ENCODE measurements at places on chromosomes 5 and 9.

DNA sequence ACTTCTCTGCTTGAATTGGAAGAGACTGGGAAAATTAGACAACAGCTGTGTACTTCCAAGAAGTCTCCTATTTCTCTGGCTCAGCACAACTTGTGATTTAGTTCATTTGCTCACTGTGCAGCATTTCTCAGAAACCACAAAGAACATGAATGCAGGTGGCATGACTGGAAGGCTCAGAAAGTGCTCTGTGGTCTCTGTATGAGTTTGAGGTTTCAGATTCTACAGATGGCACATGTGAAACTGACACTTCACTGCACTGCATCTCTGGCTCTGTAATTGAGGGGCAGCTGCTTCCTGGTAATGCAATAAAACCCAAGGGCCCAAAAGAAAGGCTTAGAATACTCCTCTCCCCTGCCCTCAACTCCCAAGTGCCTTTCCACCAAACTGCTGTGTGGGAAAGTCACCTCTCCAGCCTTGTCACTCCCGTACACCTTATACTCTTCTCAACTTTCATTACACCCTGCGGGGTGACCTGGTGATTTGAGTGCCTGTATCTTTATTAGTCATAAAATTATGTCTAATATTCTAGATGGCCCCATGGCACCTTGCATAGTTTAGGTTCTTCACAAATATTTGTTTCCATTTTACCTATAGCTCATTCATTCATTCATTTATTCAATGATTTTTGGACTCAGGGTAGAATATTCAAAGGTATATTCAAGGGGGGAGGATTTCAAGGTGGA lies 82.5 kb downstream of the ESM1 start:
- peak; percentile 99 for DNase-seq

DNA sequence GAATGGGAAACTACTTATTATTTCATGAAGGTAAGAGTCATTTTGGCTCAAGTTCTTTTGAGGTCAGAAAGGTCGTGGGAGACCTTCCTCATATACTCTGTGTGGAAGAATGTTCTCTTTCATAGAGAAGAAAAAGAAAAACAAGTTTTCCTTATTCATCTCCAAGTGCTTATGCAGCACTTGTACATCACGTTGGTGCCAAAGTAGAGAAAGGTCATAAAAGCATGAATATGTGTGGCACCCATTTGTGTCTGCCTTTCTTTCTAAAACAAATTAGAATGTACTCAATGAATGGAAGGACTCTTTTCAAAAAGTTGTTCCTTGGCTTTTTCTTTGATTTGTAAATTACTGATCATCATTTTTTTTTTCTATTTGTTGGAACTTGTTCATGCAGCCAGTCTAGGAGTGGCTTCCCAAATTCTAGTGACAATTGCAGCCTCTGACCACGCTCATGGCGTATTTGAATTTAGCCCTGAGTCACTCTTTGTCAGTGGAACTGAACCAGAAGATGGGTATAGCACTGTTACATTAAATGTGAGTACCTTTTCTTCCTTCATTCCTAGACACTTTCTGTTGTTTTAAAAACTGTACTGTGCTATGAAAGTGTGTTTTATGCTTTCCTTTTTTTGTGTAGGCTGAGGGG lies 122.4 kb downstream of the ADGRV1 start:
- no peak for DNase-seq

- DNase-seq, result no peak
Observed at GRCh38 chr5:34015120-34015822, 7.4 kb upstream of the AMACR start.

DNA sequence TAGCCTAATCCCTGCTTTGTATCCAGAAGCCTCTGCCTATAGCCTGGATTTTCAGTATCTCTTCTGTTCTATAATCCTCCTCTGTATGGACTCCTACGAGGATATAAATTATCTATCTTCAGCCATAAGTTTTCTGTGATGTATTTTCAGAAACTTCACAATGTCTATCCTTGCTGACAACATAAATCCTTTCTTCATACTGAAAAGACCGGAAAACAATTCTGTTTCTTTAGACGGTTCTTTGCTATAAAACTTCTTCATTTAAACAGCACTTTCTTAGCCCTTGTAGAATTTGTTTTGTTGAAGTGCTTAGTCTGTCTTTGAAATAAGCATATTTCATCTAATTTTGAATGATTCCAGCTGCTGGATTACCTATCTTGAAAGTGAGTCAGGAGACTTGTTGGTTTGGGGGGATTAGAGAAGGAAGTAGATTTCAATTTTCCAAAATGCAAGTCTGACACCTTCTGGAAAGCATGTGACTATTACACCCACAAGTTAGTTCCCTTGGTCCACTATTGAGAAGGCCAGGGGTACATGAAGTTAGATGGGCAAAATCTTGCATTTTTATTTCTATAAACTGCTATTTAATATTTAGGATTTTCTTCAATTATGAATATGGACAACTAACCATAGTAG lies 96.3 kb upstream of the RANBP3L start:
- no peak for DNase-seq

DNA sequence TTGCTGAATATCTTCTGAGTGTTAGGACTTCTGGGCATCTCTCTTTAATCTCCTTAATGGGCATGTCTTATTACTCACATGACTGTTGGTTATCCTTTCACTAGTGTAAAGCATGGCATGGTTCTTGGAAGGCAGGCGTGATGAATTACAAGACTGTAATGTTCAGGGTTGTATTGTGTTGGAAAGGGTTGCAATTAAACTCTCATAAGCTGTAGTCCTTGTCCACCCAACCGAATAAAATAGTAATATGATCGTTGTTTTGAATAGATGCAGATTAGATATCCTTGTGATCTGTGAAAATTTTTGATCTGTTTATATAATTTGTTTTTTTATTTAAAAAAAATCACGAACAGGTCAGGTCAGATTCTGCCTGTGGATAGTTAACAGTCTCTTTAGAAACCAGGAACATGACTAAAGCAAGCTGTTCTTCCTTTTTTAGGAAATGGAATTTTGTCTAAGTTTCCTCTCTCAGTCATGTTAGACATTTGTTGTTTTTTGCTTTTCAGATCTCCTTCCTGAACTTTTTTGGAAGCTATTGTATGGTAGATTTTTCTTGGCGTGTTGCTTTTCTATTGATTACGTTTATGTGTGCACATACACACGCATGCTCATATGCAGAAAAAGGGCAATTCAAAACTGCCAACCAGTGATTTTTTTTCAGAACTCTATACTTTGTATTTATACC lies 121.8 kb downstream of the ARHGEF28 start:
- no peak for DNase-seq

GRCh38 chr9:6673326-6674025 lies 27.9 kb upstream of the GLDC start:
- DNase-seq, result no peak

GRCh38 chr5:90037646-90038045 lies 371.9 kb downstream of the CETN3 start:
- no peak for DNase-seq

- no peak for DNase-seq
Observed at GRCh38 chr5:146192571-146193043, 10.2 kb upstream of the LARS1 start.

- no peak for DNase-seq
Observed at GRCh38 chr5:57325678-57326397, 152.0 kb downstream of the GPBP1 start.

GRCh38 chr5:28602429-28602828 lies 1564.0 kb upstream of the CDH9 start:
- no peak for DNase-seq

- no peak for DNase-seq
Observed at GRCh38 chr5:152004095-152004494, 79.4 kb upstream of the GLRA1 start.

DNA sequence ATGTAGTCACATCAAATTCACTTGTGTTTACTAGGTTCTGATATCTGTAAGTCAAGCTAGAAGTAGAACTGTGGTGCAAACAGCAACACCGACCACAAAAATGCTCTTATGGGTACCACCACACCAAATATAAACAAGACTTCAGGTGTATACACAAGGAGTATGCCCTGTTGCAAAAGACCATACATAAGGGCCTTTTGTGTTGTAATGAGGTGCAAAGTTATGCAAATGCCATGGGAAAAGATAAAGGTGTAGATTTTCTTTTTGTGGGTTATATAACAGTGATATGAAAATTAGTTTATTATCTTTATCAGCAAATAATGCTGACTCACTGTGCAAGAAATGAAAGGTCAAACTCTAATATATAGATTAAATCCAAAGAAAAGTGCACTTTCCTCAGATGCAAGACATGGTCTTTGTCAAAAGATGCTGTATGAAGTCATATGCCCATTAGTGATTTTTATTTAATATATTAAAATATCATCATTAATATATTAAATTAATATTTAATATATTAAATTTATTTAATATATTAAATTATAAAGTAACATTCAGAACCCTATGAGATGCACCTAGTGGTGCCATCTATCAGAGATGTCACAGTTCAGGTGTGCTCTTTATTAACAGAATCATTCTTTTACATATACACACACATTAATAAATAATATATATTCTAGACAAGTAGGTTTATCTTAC lies 26.7 kb upstream of the ALDH1A1 start:
- DNase-seq, result no peak

- DNase-seq, result peak; percentile 47
Observed at GRCh38 chr5:43042626-43043399, 2.7 kb upstream of the ANXA2R start.

GRCh38 chr5:6578676-6579343 lies 54.0 kb downstream of the NSUN2 start:
- DNase-seq, result no peak

- DNase-seq, result no peak
Observed at GRCh38 chr5:164909673-164910072, 1404.3 kb downstream of the MAT2B start.

DNA sequence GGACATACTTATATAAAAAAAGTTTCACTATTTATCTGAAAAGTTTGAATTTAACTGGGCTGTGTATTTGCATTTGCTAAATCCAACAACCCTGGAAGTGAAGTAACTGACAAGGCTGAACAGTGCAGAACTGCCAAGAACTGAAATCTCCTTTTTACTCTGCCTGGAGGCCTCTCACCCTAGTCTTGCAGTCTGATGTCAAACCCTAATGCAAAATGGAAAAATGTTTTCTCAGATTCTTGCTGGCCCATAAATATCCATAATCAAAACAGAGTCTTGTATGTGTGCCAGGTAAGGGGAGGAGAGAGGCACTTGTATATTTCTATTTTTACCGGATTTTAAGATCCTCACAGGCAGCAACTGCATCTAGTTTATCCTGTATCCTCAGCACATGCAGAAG lies 432.7 kb upstream of the KLF4 start:
- no peak for DNase-seq

DNA sequence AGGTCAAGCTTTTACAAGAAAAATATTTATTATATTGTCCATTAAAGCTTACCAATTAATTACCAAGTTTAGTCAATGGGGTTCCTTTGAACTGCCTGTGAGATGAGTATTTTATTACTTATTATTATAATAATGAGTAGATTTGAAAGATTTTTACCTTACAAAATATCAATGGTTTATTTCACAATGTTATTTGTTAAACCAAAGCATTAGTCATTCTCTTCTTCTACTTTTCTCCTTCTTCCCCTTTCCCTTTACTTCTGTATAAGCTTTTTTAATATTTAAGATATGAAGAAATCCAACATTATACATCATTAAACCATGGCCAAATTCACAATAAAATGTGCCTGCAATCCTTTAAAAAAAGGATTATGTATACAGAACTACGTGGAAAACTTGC lies 369.5 kb downstream of the ARL15 start:
- no peak for DNase-seq

GRCh38 chr9:83334320-83334719 lies 203.9 kb downstream of the FRMD3 start:
- peak; percentile 1 for DNase-seq

- no peak for DNase-seq
Observed at GRCh38 chr9:85700330-85700729, 41.4 kb downstream of the AGTPBP1 start.

DNA sequence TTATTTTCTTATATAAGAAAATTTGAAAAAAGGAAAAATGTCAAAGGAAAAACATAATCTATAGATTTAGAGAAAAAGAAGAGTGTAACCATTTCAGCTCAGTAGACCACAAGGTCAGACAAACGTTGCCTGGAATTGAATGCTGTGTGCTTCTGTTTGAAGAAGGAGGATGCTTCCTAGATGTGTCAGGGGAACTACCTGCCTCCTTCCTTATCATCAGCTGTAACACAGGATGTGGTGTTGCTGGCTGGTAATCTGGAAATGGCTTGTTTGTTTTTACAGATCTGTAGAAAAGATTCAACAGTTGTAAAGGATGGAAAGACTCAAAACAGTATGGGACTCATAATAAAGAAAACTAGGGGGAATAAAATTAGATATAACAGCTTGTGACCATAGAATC lies 160.7 kb upstream of the MEF2C start:
- no peak for DNase-seq

- DNase-seq, result no peak
Observed at GRCh38 chr5:83433891-83434290, 37.7 kb upstream of the VCAN start.

DNA sequence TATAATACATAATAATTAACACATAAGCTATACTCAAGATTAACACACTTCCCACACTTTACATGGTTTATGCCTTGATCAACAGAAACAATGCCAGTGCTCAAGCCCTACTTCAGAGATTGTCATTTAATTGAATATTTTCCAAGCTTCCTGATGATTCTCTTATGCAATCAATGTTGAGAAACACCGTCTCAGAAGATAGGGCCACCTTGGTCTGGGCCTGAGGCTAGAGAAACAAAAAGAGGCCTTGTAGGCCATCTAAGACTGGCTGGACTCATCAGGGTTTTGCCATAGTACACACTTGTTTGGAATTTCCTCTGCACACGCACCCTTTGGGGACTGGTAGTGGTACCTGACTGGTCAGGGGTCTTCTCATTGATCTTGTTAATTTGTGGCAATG lies 16.3 kb downstream of the C9orf152 start:
- no peak for DNase-seq

DNA sequence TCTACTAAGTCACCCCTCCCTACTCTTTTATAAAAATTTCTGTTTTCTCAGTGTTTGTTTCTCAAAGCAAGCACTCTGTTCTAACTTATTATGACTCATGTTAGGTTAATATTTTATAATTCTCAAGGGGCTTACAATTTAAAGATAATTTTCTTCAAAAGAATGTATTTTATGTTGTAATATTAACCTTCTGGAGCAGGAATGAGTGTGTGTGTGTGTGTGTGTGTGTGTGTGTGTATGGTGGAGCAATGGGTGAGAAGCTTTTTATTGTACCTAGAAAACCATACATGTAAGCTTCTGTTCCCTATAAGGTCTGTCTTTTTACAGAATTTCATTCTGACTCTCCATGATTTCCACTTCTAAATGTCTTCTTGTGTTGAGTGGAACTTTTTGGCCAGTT lies 63.0 kb downstream of the PBX3 start:
- no peak for DNase-seq

DNA sequence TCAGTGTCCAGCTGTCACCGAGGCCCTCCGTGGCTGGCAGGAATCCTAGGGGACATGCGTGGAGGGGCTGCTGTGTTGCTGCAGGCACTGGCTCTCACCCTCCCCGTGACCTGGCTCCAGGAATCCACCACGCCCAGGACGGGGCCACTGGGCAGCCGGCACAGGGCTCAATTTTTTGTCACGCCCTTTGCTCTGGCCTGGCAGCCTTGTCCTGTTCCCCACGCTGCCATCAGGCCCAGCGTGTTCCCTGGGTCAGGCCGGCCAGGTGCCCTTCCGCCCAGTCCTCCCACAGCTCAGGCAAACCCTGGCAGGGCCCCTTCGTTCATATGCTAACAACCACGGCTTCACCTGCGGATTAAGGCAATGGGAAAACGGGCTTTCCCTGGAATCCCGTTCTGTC lies 37.3 kb downstream of the PROP1 start:
- DNase-seq, result no peak

- no peak for DNase-seq
Observed at GRCh38 chr9:134275375-134275774, 50.9 kb upstream of the RXRA start.
